ENCODE measurements at places on chromosomes 6 and 20.

DNA sequence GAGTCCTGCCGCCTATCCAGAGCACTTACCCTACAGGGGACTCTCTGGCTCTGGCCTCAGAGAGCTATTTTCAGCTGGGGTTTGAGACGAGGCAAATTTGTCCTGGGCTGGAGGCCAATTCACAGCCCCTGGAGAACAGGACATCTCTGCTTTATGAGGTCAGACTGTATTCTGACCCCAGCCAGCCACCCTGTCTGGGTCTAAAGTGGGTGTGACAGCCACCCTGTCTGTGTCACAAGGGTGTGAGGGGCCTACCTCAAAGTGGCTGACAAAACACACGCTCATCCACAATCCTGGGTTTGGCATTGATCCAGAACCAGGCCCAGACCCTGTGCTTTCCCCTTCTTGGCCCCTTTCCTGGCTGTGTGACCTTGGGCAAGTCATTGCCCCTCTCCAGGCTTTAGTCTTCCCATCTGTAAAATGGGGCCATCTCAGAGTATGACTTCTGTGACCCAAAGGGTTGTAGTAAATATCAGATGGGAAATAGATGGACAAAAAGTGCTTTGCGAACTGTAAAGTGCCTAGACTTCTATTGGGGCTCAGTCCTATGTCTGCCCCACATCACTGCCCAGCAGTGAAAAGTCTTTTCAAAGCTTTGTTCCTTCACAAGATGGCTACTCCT lies 44.1 kb upstream of the TGM2 start:
- H3K27me3 ChIP-seq: peaks cover 35% of the 10 kb centered on the region
- no peak overlapping the region for H3K4me3 ChIP-seq
- no peak for DNase-seq
- H3K27ac ChIP-seq: no peak overlapping the region
- peaks cover 2% of the 10 kb centered on the region for H3K36me3 ChIP-seq

DNA sequence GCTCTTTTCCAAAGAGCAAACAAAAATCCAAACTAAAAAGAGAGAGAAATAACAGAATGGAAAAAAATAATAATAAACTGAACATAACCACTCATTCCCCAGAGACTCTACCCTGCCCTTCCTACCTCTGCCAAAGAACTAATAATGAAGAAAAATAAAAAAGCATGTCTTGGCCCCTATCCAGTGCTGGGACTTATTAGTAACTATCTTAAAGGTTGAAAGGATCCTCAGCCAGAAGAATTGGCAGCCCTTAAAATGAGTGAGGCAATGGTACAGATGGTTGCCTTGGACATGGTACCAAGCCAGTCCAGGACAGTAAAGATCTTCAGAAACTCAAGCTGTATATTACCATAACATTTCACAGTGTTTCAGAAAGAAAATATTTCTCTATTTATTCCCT lies 279.3 kb downstream of the HACE1 start:
- no peak for DNase-seq
- no peak overlapping the region for H3K27ac ChIP-seq
- H3K36me3 ChIP-seq: peaks cover 1% of the 10 kb centered on the region
- no peaks in the 10 kb centered on the region for H3K4me1 ChIP-seq
- H3K4me3 ChIP-seq: no peak overlapping the region

DNA sequence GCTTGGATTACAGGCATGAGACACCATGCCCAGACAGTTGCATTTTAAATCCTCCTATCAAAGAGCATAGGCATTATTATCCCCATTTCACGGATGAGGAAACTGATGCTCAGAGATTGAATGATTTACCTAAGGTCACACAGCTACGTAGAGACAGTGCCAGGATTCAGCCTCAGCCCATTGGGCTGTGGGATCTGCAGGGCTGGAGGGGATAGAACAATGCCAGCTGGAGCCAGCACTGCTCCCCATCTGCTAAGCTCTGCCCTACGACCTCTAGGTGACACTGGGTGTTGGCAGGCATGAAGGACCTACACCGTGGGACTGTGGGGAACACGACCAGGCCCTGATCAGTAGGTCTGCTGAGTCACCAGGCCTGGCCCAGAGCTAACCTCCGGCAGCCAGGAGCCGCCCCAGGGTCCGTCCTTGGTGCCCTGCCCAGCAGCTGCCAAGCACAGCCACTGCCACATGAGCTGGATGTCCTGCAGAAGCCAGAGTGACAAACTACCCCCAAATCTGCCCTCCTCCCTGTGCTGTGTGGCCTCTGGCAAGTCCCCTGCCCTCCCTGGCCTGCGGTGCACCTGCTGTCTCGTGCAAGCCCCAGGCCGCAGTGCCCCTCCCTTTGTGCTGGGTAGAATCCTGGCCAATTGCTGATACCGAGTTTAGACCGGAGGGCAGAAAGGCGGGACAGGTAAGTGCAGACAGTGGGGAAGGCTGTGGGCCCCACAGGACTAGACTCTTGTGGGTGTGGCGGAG lies 47.6 kb upstream of the PTGIS start:
- no peak for DNase-seq
- H3K27me3 ChIP-seq: no peaks in the 10 kb centered on the region
- peaks cover 2% of the 10 kb centered on the region for H3K36me3 ChIP-seq
- no peak overlapping the region for H3K4me3 ChIP-seq

- peaks cover 4% of the 10 kb centered on the region for H3K4me1 ChIP-seq
- peaks cover 2% of the 10 kb centered on the region for H3K36me3 ChIP-seq
- H3K27ac ChIP-seq: no peak overlapping the region
- H3K4me3 ChIP-seq: no peak overlapping the region
- DNase-seq: peak; percentile 59
- peaks cover 84% of the 10 kb centered on the region for H3K27me3 ChIP-seq
These were observed 13.4 kb upstream of the FOXC1 start for GRCh38 chr6:1596088-1596852.

DNA sequence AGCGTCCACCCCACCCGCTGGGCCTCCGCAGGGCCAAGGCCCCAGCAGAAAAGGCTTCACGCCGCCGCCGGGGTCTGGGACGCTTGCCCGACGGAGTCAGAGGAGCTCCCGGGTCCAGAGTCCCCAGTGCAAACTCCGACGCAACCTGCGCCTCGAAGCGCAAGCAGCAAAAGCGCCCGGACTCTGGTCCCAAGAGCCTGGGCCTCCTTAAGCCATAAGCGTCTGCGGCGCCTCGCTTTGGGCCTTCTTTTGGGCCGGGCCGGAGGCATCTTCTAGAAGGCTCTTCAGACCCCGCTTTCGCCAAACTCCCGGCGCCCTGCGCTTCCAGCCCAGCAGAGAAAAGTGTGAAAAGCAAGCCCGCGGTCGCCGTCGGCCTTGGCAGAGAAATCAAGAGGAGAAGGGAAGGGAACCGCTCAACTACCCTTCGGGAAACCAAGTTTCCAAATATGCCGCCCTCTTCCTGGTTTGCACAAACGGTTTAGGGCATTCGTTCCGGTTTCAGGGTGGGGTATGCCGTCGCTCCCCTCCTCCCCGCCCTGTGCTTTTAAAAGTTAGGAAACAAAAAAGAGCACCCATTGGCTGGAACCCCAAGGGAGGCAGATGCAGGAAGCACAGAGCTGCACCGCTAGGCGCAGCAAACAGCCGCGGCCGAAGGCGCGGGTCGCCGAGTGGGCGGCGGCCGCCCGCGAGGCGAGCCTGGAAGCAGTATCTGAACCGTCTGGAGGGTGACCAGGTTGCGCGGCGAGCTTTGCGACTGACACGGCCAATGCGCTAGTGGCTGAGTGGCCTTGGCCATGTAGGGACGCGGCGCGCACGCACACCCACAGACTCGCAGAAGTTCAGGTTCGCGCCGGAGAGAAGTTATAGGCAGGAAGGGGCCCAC lies 1.2 kb downstream of the TBX18 start:
- no peaks in the 10 kb centered on the region for H3K4me1 ChIP-seq
- no peaks in the 10 kb centered on the region for H3K36me3 ChIP-seq
- H3K27ac ChIP-seq: no peak overlapping the region
- H3K27me3 ChIP-seq: peaks cover 53% of the 10 kb centered on the region

- H3K36me3 ChIP-seq: peaks cover under 1% of the 10 kb centered on the region
- no peak overlapping the region for H3K4me3 ChIP-seq
- no peaks in the 10 kb centered on the region for H3K27me3 ChIP-seq
- no peaks in the 10 kb centered on the region for H3K4me1 ChIP-seq
These were observed 35.0 kb upstream of the DSE start for GRCh38 chr6:116335612-116336215.

GRCh38 chr6:170485159-170485558 lies 67.9 kb downstream of the PSMB1 start:
- H3K4me3 ChIP-seq: no peak overlapping the region
- H3K27ac ChIP-seq: no peak overlapping the region
- H3K27me3 ChIP-seq: peaks cover 34% of the 10 kb centered on the region
- no peaks in the 10 kb centered on the region for H3K36me3 ChIP-seq
- H3K4me1 ChIP-seq: no peaks in the 10 kb centered on the region

DNA sequence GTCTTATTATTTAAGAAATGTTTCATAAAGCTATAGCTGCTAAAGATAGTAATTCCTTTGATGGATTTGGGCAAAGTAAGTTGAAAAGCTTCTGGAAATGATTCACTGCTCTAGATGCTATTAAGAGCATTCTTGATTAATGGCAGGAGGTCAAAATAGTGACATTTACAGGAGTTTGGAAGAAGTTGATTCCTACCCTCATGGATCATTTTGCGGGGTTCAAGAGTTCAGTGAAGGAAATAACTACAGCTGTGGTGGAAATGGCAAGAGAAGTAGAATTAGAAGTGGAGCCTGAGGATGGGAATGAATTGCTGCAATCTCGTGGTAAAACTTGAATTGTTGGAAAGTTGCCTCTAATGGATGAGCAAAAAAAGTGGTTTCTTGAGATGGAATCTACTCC lies 316.1 kb downstream of the UTRN start:
- no peak for DNase-seq
- H3K4me3 ChIP-seq: no peak overlapping the region
- H3K4me1 ChIP-seq: peaks cover 54% of the 10 kb centered on the region
- H3K27ac ChIP-seq: no peak overlapping the region
- H3K36me3 ChIP-seq: peaks cover 13% of the 10 kb centered on the region

DNA sequence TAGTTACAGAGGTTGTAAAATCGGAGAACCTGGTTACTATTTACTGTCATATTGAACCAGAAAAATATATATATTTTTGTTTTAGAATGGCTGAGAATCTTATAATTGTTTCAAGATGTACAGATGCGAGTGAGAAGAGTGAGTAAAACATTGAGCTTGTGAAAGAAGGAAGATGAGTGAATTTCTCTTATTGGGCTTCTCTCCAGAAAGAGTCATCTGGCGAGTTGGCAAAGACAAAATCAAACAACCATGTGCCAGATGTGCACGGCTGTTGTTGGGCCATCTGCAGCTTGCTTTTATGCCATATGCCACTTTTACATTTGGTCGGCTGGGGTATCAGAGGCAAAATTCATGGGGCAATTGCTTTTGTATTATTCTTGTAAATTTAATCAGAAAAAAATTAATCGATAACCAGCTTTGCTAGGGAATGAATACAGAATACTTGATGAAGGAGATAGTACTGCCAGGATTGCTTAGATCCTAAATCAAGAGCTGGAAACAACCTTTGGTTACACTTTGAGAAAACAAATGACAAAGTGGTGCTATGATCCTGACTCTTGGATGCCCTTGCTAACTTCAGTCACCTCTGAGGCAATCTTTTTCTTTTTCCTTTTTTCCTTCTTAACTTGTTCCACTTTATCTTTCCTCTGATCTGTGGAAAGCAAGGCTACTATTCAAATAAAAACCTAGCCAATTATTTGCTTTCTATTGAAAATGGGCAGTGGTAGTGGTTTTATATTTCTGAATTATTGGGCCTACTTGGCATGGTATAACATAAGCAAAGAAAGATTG lies 97.1 kb upstream of the GRIK2 start:
- H3K27me3 ChIP-seq: no peaks in the 10 kb centered on the region
- no peak for DNase-seq
- no peak overlapping the region for H3K4me3 ChIP-seq
- H3K27ac ChIP-seq: no peak overlapping the region
- no peaks in the 10 kb centered on the region for H3K36me3 ChIP-seq

DNA sequence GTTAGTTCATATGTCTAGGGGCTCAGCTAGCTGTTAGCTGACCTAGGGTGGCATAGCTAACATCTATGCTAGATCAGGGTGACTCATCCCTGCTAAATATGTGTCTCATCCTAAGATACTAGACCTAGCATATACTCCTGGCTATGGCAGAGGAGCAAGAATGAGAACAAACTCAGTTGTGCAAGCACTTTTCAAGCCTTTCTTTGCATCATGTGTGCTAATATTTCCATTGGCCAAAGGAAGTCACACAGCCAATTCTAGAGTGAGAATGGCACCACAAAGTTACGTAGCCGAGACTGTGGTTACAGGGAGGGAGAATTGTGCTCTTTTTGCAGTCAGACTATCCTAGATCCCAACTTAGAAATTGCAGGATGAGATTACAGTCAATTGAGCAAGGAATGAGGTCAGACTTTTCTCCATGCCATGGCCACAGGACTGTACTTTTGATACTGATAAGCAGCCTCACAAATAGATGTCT lies 78.7 kb downstream of the PLCB4 start:
- no peaks in the 10 kb centered on the region for H3K27me3 ChIP-seq
- no peak for DNase-seq
- H3K36me3 ChIP-seq: no peaks in the 10 kb centered on the region
- no peak overlapping the region for H3K4me3 ChIP-seq
- H3K4me1 ChIP-seq: no peaks in the 10 kb centered on the region
- H3K27ac ChIP-seq: no peak overlapping the region

DNA sequence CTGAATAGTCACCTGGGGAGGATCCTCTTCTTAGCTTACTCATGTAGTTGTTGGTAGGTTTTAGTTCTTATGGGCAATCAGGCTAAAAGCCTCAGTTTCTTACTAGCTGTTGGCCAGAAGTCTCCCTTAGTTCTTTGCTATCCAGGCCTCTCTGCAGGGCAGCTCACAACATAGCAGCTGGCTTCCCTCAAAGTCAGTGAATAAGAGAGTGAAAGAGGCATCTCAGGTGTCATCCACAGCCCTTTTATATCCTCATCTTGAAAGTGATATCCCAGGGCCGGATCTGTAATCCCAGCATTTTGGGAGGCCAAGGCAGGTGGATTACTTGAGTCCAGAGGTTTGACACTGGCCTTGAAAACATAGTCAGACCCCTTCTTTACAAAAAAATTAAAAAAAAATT lies 42.1 kb upstream of the FOXA2 start:
- no peaks in the 10 kb centered on the region for H3K36me3 ChIP-seq
- no peak overlapping the region for H3K27ac ChIP-seq
- DNase-seq: no peak
- H3K4me1 ChIP-seq: no peaks in the 10 kb centered on the region

DNA sequence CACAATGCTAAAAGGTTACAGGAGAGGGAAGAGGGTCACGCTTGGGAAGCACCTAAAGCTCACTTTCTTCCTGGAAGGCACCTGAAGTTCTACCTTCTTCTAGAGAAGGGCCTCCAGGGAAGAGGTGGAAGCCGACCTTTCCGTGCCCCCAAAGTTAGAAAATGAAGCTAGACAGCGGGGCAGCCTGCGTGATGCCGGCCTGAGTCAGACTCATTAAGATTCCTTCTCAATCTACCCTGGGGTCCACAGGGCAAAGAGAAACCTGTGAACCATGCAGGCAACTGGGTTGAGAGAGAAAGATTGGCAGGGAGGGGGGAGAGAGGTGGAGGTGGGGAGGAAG lies 54.8 kb upstream of the CCDC167 start:
- peaks cover 36% of the 10 kb centered on the region for H3K4me1 ChIP-seq
- peak overlapping the region; percentile 75 for H3K27ac ChIP-seq
- peaks cover 5% of the 10 kb centered on the region for H3K36me3 ChIP-seq

Measured in central memory CD8-positive, alpha-beta T cell (primary cell).